HepG2 (cell line): ENCODE measurements at places on chromosomes 7 and 10. TPM values are rescaled to one million over a fixed set of nuclear protein-coding genes. Genes with fewer than 3 reads are reported as not detected.

GRCh38 chr7:139783647-139784385 lies 6.0 kb upstream of the HIPK2 start:
- no peak overlapping the region for H3K4me3 ChIP-seq
- no peak for DNase-seq
- 0 out of 3 replicates have a peak, but pooled peaks cover 2% of the 10 kb centered on the region for H3K36me3 ChIP-seq
- H3K27me3 ChIP-seq = no peaks in the 10 kb centered on the region

GRCh38 chr10:64059884-64060283 lies 538.7 kb downstream of the REEP3 start:
- no peaks in the 10 kb centered on the region for H3K27me3 ChIP-seq
- H3K27ac ChIP-seq = no peak overlapping the region
- no peaks in the 10 kb centered on the region for H3K36me3 ChIP-seq
- peaks cover 21% of the 10 kb centered on the region for H3K4me1 ChIP-seq
- DNase-seq = no peak

- H3K27ac ChIP-seq = no peak overlapping the region
- H3K27me3 ChIP-seq = no peaks in the 10 kb centered on the region
- no peak overlapping the region for H3K4me3 ChIP-seq
- no peak for DNase-seq
- peaks cover 6% of the 10 kb centered on the region; the same call in 1 of the 2 replicates for H3K4me1 ChIP-seq
Observed at GRCh38 chr10:78266741-78267469, 233.2 kb downstream of the RPS24 start.

GRCh38 chr7:128069373-128070364 lies 38.4 kb upstream of the LRRC4 start:
- H3K4me1 ChIP-seq = no peaks in the 10 kb centered on the region
- no peak overlapping the region for H3K4me3 ChIP-seq
- H3K27ac ChIP-seq = no peak overlapping the region
- H3K27me3 ChIP-seq = no peaks in the 10 kb centered on the region
- DNase-seq = no peak

The TFPI2 gene
- total RNA-seq = 0.22 and 0.24 TPM in 2 replicates

GRCh38 chr7:121102619-121103018 lies 114.1 kb downstream of the CPED1 start:
- no peak for DNase-seq
- H3K4me3 ChIP-seq = no peak overlapping the region
- H3K4me1 ChIP-seq = no peaks in the 10 kb centered on the region
- H3K36me3 ChIP-seq = no peaks in the 10 kb centered on the region
- H3K27me3 ChIP-seq = no peaks in the 10 kb centered on the region
